Endothelial cell (in vitro differentiated cells): ENCODE measurements at places on chromosomes 7 and 10. TPM values are rescaled to one million over a fixed set of nuclear protein-coding genes. Genes with fewer than 3 reads are reported as not detected.

OR2F2 gene
- total RNA-seq = not detected

PLAU gene
- 19.5 TPM for total RNA-seq

OR2A12 gene
- total RNA-seq = not detected

DNA sequence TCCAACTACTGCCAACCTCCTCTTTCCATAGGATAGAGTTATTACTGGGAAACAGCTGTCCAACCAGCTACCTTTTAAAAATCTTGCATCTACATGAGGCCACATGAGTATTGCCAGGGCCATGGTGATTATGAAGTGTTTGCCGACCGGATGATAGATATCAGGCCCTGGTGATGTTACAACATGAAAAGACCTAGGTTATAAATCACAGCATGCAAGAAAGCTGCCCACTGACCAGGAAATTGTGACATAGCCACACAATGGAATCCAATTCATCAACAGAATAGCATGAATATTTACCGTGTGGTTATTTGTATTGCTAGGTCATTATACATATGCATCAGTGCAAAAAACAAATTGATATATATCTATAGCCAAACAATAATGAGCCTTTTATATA is 517.0 kb downstream of the INHBA start:
- peaks cover 4% of the 10 kb centered on the region for H3K27me3 ChIP-seq
- H3K4me1 ChIP-seq = peaks cover 9% of the 10 kb centered on the region
- H3K36me3 ChIP-seq = no peaks in the 10 kb centered on the region
- no peak overlapping the region for H3K4me3 ChIP-seq
- no peak overlapping the region for H3K27ac ChIP-seq

GRCh38 chr7:130292682-130293257 is at the start of gene CPA4:
Gene CPA4, plus strand, starts transcription at chr7:130293161. Its CDS starts 20 bp downstream, at chr7:130293181.
- H3K4me1 ChIP-seq = no peaks in the 10 kb centered on the region
- no peak within 1 kb of the TSS for H3K27ac ChIP-seq
- peaks cover 3% of the 10 kb centered on the region for H3K36me3 ChIP-seq
- peaks cover 13% of the 10 kb centered on the region for H3K27me3 ChIP-seq
- no peak for DNase-seq

GRCh38 chr7:25180946-25181345 is 47.3 kb downstream of the NPVF start:
- no peaks in the 10 kb centered on the region for H3K36me3 ChIP-seq
- no peak for DNase-seq
- peak overlapping the region; percentile 72 for H3K4me3 ChIP-seq
- H3K27me3 ChIP-seq = peaks cover 2% of the 10 kb centered on the region
- no peak overlapping the region for H3K27ac ChIP-seq

DNA sequence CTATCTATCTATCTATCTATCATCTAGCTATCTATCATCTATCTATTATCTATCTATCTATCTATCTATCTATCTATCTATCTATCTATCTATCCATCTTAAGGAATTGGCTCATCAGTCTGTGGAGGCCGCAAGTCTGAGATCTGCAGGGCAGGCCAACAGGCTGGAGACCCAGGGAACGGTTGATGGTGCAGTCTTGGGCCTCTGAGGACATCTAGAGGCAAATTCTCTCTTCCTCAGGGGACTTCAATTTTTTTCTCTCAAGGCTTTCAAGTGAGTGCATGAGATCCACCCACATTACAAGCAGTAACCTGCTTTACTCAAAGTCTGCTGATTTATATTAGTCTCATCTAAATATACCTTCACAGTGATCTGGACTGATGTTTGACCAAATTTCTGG is 197.0 kb downstream of the GLRX3 start:
- H3K4me1 ChIP-seq = no peaks in the 10 kb centered on the region
- H3K27me3 ChIP-seq = peaks cover 2% of the 10 kb centered on the region
- peaks cover 12% of the 10 kb centered on the region for H3K36me3 ChIP-seq
- H3K4me3 ChIP-seq = no peak overlapping the region
- no peak for DNase-seq

- DNase-seq = peak; percentile 59
- H3K27me3 ChIP-seq = peaks cover 11% of the 10 kb centered on the region
- H3K27ac ChIP-seq = peak within 1 kb of the TSS; percentile 4
- H3K4me1 ChIP-seq = peaks cover 10% of the 10 kb centered on the region
- peaks cover 4% of the 10 kb centered on the region for H3K36me3 ChIP-seq
Measured at GRCh38 chr7:151167197-151167961, at the start of gene GBX1. Gene GBX1, minus strand, starts transcription at chr7:151167694. Its CDS starts 146 bp downstream, at chr7:151167548.

DNA sequence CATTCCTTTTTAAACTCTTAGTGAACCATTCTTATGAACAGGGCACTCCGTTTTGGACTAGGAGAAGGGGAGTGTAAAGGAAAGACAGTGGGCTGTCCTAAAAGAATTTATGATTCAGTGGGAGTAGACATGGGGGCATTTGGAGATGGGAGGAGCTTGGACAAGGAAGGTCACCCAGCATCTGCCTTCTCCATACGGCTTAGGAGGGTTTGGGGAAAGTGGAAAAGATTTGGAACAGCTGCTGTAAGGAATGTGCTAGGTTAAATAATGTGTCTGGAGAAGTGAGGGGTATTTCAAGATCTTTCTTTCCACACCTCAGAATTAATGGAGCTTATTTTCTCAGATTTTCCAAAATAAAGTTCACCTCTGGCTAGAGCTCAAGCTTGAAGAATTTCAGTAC is 24.0 kb downstream of the SLC35G1 start:
- H3K4me3 ChIP-seq = no peak overlapping the region
- no peak overlapping the region for H3K27ac ChIP-seq
- H3K36me3 ChIP-seq = no peaks in the 10 kb centered on the region
- no peak for DNase-seq

- H3K4me1 ChIP-seq = no peaks in the 10 kb centered on the region
- H3K36me3 ChIP-seq = peaks cover 4% of the 10 kb centered on the region
- H3K27me3 ChIP-seq = peaks cover 4% of the 10 kb centered on the region
Measured at GRCh38 chr10:43946445-43946844, 297.8 kb upstream of the ZNF32 start.
